Kidney (tissue), 22 donors: ENCODE measurements at places on chromosomes 7 and 10. TPM values are rescaled to one million over a fixed set of nuclear protein-coding genes. Genes with fewer than 3 reads are reported as not detected.

DNA sequence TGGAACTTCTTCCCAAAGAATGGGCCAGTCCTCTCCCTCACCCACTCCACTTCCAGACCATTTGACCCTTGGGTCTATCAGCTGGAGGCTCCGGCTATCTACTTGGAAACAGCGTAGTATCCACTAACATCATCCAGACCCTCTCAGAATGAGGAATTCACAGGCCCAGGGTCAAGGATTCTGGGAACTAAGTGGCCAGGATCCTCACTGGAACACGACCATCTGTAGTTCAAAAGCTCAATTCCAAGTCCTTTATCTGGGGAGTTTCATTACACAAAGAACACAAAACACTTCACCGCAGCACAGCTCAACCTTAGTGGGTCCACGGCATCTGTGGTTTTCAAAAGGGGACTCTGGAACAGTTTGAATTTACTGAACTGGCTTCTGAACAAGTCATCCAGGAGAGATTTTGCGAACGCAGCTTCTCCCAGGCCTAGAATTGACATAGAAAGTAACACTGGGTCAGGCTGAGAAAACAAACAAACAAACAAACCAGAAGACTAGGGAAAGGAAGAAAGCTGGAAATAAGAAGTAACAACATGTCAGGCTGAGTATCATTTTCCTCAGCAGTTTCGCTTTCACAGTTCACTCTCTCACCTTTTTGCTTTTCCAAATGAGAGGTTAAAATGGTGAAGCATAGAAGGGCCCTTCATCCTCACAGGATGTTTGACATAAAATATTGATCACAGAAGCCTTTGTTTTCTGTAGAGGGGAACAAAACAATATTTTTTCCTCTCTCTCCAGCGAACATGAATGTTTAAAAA is 57.6 kb upstream of the USP6NL start:
- DNase-seq, result no peak

DNA sequence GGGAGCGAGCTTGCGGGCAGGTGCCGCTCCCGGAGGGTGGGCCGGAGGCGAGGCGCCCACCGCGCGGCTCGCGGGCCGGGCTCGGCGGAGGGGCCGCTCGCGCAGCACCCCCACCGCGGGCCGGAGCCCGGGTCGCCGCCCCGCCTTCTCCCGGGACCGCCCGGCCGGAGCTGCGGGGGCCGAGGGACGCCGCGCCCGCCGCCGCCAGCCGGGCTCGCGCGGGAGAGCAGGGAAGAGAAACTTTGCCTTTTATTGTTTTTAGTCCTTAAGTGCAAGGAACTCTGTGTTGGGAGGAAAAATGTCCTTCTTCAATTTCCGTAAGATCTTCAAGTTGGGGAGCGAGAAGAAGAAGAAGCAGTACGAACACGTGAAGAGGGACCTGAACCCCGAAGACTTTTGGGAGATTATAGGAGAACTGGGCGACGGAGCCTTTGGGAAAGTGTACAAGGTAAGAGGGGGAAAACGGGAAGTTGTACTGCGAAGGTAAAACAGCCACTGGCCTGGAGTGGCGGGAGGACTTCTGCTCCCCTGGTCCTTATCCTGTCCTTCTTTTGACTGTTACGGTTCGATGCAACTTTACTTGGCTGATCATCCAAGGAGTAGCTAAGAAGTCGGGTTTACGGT is 620 bp downstream of the SLK start:
- DNase-seq, result peak; percentile 72

The SLC16A9 gene
- polyA plus RNA-seq, result 91.1 TPM

- DNase-seq, result no peak
Observed at GRCh38 chr7:154931906-154932305, 71.0 kb downstream of the PAXIP1 start.

DNA sequence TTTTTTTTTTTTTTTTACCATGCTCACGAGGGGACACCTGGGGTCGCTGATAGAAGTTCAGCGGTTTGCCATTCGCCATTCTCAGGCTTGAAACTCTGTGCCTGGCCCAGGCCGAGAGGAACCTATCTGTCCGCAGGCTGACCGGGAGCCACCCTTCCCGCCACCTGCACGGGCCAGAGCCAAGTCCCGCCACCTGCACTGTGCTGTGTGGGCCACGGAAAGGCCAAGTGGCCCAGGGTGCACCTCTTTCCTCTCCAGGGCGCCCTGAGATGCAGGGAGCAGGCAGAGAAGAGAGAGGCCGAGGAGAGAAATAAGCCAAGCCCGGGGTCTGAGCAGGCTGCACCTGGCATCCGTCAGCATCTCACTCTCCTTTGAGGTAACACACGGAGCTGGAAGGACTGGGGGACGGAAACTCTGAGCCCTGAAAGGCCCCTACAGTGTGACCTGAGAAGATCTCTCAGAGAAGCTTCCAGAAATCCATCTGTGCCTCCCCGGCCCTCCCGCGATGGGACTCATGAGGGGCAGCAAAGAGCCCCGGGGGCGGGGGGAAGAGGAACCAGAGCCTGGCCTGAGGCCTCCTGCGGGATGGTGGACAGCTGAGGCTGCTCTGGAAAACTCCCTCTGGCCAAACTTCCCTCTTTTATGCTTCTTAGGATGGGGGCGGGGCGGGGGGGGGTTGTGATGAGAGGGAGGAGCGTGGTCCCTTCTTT is 46.6 kb downstream of the PRKAG2 start:
- DNase-seq, result no peak

DNA sequence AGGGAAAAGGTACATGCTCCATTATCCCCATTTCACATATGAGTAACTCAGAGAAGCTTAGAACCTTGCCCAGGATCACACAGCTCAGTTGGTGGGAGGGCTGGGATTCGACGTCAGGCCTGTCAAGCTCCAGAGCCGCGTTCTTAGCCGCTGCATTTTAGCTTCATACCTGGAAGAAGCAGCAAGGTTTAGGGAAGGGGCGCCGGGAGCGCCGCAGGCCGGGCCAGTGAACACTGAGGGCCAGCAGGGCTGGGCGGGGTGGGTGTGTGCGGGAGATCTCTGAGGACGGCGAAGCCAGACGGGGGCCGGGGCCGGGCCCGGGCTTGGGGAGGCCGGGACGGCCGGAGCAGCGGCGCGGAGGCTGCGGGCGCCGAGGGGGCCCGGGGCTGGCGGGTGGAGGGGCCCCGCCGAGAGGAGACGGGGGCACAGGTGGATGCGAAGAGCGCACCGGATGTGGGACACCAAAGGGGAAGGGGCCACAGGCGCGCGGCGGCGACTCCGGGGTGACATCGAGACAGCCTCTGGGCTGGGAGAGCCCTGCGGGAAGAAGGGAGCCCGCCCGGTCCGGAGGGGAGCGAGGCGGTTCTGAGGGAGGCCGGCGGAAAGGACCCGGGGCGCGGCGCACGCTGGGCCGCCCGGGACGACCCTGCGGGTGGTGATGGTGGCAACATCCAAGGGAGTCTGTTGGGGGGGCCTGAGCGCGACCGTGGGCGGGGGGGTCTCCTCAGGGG is 498 bp downstream of the NDST2 start:
- DNase-seq, result no peak

DNA sequence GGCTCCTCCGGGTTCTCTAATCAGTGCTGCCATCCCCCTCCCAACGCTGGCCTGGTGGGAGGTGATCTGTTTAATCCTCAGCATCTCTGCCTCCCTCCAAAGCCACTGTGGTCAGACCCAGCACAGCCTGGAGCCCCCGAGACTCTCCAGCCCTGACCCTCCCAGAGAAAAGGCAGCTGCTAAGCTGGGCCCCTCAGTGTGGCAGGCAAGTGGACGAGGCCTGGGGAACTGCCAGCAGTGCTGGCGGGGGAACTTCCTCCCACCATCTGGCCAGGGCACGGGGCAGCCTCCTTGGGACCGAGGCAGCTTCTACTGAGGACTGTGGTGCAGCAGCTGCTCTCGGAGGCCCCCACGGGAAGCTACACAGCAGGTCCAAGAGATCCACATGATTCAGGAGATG is 51.1 kb downstream of the DPYSL4 start:
- peak; percentile 34 for DNase-seq

The INA gene
- polyA plus RNA-seq, result not detected

DNA sequence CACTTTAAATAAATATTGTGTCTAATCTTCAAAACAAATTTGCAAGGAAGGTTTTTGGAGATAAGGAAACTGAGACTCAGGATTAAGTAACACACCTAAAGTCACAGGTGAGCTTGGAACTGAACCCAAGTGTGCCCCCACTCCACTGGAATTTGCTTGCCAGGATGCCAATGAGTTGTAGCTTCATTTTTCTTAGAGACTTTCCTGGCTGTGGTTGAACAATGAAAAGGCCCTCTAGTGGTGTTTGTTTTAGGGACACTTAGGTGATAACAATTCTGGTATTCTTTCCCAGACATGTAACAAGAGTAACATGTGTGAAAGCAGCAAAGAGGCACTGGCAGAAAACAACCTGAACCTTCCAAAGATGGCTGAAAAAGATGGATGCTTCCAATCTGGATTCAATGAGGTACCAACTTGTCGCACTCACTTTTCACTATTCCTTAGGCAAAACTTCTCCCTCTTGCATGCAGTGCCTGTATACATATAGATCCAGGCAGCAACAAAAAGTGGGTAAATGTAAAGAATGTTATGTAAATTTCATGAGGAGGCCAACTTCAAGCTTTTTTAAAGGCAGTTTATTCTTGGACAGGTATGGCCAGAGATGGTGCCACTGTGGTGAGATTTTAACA is 1.5 kb downstream of the IL6 start:
- no peak for DNase-seq

The MYH16 gene
- polyA plus RNA-seq, result not detected

- DNase-seq, result no peak
Observed at GRCh38 chr7:130365088-130365487, 15.2 kb upstream of the CPA1 start.

DNA sequence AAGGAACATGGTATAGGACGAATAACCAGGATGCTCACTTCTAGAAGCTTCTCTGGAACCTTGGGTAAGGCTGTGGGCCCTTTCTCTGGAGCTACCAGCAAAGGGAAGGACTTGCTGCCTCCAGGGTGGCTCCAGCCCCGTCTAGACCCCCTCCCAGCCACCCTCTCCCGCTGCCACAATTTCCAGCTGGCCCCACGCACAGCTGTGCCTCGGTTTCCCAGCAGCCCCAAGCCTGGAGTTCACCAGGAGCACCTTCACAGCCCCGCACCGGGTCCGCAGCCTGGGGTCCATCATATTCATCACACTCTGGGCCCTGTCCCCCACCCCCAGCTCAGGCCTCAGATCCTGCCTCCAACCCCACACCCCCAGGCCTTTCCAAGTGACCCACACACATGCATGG is 35.6 kb upstream of the GTF2IRD1 start:
- no peak for DNase-seq

The SUPV3L1 gene
- 48.3 TPM for polyA plus RNA-seq

- DNase-seq, result no peak
Observed at GRCh38 chr7:82690929-82691328, 247.4 kb upstream of the CACNA2D1 start.

GRCh38 chr10:86292462-86293395 is 73.9 kb downstream of the GRID1 start:
- no peak for DNase-seq
